ENCODE measurements at places on chromosomes 2 and 18. TPM values are rescaled to one million over a fixed set of nuclear protein-coding genes. Genes with fewer than 3 reads are reported as not detected.

- DNase-seq, result no peak
- no peak overlapping the region for H3K4me3 ChIP-seq
- H3K27ac ChIP-seq, result no peak overlapping the region
- no peaks in the 10 kb centered on the region for H3K36me3 ChIP-seq
- H3K4me1 ChIP-seq, result no peaks in the 10 kb centered on the region
- no peaks in the 10 kb centered on the region for H3K27me3 ChIP-seq
Observed at GRCh38 chr2:29619689-29620088, 301.7 kb downstream of the ALK start.

- no peak for DNase-seq
- no peaks in the 10 kb centered on the region for H3K4me1 ChIP-seq
- no peak overlapping the region for H3K27ac ChIP-seq
- no peak overlapping the region for H3K4me3 ChIP-seq
- no peaks in the 10 kb centered on the region for H3K27me3 ChIP-seq
- H3K36me3 ChIP-seq, result no peaks in the 10 kb centered on the region
Observed at GRCh38 chr2:150997066-150997465, 264.6 kb downstream of the RBM43 start.

TRAF3IP1 gene
- total RNA-seq, result 9.6 TPM

DNA sequence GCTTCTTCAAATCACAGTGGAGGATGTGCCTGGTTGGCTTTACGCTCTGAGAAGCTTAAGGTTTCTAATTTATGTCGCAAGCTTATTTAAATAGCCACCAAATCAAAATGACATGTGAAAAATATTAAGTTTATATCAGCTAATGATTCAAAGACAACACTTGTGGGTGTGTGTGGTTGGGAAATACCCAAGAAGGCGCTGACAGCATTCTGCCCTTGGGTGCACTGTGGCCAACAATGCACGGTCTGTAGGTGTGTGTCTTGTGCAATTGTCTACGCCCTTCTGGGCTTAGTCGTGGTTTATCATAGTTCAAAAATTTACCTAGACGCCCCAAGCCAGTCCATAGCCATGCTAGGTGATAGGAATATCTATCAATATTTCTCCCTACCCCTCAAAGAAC is 60.9 kb downstream of the KCTD1 start:
- H3K27ac ChIP-seq, result peak overlapping the region; percentile 10
- H3K27me3 ChIP-seq, result no peaks in the 10 kb centered on the region
- H3K4me1 ChIP-seq, result peaks cover 53% of the 10 kb centered on the region
- H3K36me3 ChIP-seq, result peaks cover 18% of the 10 kb centered on the region
- DNase-seq, result no peak

- no peaks in the 10 kb centered on the region for H3K36me3 ChIP-seq
- no peak overlapping the region for H3K27ac ChIP-seq
- H3K27me3 ChIP-seq, result no peaks in the 10 kb centered on the region
- no peaks in the 10 kb centered on the region for H3K4me1 ChIP-seq
- no peak for DNase-seq
Observed at GRCh38 chr18:76913583-76913982, 91.2 kb downstream of the ZNF236 start.

DNA sequence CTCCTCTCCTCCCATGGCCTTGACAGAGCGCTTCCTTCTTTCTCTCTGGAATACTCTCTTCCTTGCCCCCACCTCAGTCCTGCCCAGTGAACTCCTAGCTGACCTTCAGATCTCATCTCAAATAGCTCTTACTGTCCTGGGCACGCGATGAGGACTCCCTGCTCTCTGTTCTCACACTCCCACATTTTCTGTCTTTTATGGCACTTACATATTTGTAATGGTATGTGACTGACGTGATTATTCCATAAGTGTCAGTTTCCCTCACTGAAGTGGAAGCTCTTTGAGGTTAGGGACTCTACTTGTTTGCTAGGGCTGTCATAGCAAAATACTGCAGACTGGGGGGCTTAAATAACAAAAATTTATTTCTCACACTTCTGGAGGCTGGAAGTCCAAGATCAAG is 1.7 kb upstream of the DYSF start:
- peaks cover 47% of the 10 kb centered on the region for H3K4me1 ChIP-seq
- no peaks in the 10 kb centered on the region for H3K27me3 ChIP-seq
- H3K36me3 ChIP-seq, result no peaks in the 10 kb centered on the region
- no peak for DNase-seq

DNA sequence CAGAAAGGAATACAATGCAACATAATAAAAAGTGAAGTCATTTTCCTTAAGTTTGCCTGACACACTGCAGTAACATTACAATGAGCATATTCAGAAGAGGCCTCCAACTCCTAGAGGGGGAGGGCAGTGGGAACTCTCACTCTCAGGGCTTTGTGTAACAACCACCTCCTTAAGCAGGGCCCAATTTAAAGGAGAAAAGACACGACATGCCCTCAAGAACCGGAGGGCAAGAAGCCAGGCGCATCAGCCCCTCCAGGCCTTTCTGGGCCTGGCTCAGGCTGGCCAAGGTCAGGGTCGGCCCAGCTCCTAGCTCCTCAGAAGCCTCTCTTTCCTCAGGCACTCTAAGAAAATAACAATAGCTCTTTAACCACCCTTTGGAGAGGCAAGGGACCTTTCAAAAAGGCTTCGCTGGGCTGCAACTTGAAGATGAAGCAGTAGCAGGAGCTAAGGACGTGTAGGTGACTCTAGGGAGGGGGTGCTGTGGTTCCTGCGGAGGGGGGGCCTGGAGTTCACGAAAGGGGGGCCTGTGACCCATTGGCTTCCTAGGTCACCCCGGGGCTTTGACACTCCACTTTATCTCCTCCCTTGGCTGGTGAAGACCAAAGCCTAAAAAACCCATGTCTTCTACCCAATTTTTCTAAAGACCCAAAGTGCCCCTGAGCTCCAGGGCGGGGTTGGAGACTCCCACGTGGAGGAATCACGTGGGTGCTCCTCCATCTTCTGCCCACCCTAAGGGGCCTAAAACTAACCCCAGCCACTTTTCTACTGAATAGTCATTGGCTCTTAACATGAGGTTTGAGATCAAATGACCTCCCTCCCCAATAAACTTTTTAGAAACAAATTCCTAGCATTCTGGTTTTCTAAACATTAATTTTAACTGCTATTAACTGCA is 13.3 kb downstream of the SERTAD2 start:
- peak overlapping the region; percentile 69 for H3K27ac ChIP-seq
- no peak overlapping the region for H3K4me3 ChIP-seq
- no peaks in the 10 kb centered on the region for H3K27me3 ChIP-seq
- peaks cover 100% of the 10 kb centered on the region for H3K4me1 ChIP-seq

IL37 gene
- total RNA-seq, result not detected

DNA sequence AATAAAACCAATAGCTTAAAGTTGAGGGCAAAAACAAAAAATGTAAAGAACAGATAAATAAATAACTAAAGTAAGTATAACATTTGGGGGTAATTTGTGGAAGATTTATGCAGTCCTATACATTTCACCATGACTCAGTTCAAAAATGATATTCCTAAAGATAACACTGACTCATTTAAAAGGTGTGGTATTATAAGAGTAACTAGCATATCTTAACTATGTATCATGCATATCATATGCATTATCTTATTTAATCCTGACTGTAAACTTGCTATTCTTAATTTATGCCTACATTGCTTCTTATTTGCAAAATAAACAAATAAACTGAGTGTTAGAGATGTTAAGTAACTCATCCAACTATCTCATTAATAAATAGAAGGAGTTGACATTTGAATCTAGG is 726.5 kb upstream of the PKDCC start:
- no peak overlapping the region for H3K27ac ChIP-seq
- no peak overlapping the region for H3K4me3 ChIP-seq
- DNase-seq, result no peak

DNA sequence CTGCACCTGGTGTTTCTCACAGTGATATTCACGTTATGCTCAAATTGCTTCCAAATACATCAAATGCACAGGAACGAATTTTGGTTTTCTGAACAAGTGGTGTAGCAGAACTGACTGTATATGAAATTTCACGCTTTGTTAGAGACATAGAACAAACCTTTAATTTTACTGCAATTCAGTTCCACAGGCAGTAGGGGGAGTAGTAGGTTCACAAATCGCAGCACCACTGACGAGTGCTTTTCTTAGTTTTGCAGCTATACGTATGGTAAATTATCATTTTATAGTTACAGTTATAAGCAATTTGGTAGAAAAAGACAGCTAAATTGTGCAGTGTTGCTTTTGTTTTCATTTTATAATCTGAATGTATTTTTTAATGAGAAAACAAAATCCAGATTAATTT is 113.3 kb downstream of the KIAA1328 start:
- no peaks in the 10 kb centered on the region for H3K4me1 ChIP-seq
- no peak for DNase-seq
- no peaks in the 10 kb centered on the region for H3K36me3 ChIP-seq

BMP10 gene
- not detected for total RNA-seq

- H3K4me3 ChIP-seq, result no peak overlapping the region
- H3K4me1 ChIP-seq, result no peaks in the 10 kb centered on the region
- no peak overlapping the region for H3K27ac ChIP-seq
- H3K36me3 ChIP-seq, result no peaks in the 10 kb centered on the region
- no peaks in the 10 kb centered on the region for H3K27me3 ChIP-seq
Observed at GRCh38 chr2:48605482-48606175, 12.0 kb upstream of the GTF2A1L start.

STPG4 gene
- total RNA-seq, result not detected

DNA sequence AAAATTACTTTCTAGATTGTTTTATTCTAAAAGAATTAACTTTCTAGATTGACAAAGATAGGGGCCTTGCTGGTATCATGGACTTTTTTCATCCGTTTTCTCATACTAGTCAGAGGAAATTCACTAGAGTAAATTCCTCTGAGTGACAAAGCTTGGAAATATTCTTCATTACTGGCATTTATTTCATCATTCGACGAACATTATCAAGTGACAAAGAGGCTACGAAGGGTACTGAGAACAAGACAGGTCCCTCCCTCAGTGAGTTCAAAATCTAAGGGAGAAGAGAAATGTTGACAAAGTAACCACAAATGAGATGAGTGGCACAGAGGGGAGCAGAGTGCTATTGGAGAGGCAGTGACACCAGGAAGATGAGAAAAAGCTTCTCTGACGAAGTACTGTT is 4.3 kb downstream of the EPG5 start:
- no peak overlapping the region for H3K4me3 ChIP-seq
- peaks cover 50% of the 10 kb centered on the region for H3K4me1 ChIP-seq
- no peak overlapping the region for H3K27ac ChIP-seq
- H3K27me3 ChIP-seq, result no peaks in the 10 kb centered on the region
- DNase-seq, result no peak
- no peaks in the 10 kb centered on the region for H3K36me3 ChIP-seq

DNA sequence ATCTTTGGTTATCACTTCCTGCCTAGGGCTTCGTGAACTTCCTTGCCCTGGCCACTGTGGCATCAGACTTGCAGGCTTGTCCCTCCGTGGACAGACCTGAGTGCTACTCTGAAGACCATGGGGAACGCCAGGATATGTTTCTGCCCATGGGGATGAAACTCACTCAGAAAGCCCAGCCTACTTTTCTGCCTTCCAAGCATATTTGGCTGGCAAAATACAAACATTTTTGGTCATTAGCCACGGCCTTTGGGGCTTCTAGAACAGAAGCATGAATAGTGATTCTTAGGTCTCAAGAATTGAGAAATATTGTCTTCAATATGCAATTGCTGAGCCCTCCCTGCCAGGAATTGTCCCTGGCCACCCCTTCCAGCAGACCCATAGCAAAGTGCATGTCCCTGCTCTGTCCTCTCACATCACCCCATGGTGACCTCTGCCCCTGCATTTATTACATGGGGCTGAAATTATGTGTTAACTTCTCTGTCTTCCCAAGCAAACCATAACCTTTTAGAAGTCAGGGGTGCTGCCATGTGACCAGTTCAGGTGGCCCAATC is 152.4 kb downstream of the OSR1 start:
- H3K27ac ChIP-seq, result no peak overlapping the region
- H3K27me3 ChIP-seq, result no peaks in the 10 kb centered on the region
- H3K36me3 ChIP-seq, result no peaks in the 10 kb centered on the region

- DNase-seq, result no peak
- H3K4me3 ChIP-seq, result no peak overlapping the region
Observed at GRCh38 chr2:177646791-177647190, 254.2 kb downstream of the AGPS start.

GRCh38 chr2:128605421-128605820 is 286.8 kb upstream of the HS6ST1 start:
- H3K27ac ChIP-seq, result no peak overlapping the region
- no peak overlapping the region for H3K4me3 ChIP-seq
- H3K4me1 ChIP-seq, result peaks cover 12% of the 10 kb centered on the region
- no peaks in the 10 kb centered on the region for H3K27me3 ChIP-seq
- no peak for DNase-seq

DNA sequence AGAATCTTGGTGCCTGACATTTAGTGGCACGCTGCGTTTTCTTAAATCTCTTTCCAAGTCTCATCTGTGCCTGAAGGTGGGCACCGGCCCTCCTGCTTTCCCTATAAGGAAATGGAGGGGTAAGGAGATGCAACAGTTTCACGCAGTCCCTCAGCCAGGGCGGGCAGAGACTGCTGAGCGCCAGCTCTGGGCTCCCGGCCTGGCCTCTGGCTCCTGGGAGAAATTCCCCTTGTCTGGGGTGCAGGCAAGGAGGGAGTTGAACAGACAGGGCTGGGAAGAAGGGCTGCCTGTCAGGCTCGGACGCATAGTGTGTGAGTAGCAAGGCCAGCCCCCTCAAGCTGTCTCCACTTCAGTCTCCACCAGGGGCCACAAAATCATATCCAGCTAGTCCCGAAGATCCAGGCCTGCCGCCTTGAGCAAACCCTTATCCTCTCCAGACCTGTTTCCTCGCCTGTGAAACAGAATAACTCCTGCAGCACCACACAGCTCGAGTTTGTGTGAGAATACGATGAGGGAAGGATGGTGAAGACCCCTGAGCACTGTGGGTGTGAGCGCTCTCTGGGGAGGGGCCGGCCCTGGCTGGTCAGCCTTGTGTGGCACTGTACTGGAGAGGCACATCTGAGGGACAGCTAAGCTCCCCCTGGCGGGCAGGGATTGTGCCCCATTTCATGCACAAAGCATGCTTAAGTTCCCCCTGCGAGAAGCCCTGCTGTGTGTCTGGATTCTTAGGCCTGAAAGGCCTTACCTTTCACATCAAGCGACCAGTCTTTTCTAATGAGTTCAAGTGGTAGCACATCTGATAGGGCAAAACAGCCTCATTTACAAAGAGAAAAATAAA is 33.8 kb downstream of the SDC1 start:
- DNase-seq, result no peak
- H3K36me3 ChIP-seq, result no peaks in the 10 kb centered on the region
- H3K4me1 ChIP-seq, result peaks cover 71% of the 10 kb centered on the region

DNA sequence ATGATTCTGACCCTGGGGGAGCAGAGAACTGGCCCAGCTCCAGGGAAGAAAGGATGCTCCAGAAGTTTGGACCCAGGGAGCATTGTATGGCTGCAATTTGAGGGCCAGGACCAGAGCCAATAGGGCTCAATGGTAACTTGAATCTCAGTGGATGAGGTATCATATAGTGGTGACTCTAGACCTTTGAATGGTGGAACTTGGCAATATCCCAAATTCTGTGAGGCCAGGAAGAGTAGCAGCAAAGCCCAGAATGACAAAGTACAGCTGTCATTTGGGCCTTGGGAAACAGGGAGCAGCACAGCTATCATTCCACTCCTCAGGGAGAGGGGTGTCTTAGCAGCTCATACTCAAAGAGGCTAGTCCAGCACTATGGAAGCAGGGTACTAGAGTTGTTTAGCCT is 332.9 kb upstream of the RBMS1 start:
- no peak overlapping the region for H3K27ac ChIP-seq
- H3K27me3 ChIP-seq, result no peaks in the 10 kb centered on the region
- no peaks in the 10 kb centered on the region for H3K36me3 ChIP-seq
- H3K4me1 ChIP-seq, result no peaks in the 10 kb centered on the region

SLC19A3 gene
- total RNA-seq, result 1.1 TPM

- no peak overlapping the region for H3K4me3 ChIP-seq
- no peaks in the 10 kb centered on the region for H3K27me3 ChIP-seq
- no peaks in the 10 kb centered on the region for H3K4me1 ChIP-seq
- H3K27ac ChIP-seq, result no peak overlapping the region
- H3K36me3 ChIP-seq, result no peaks in the 10 kb centered on the region
Observed at GRCh38 chr2:222968550-222969155, 83.3 kb upstream of the KCNE4 start.

SKOR2 gene
- total RNA-seq, result not detected
